ENCODE measurements at places on chromosomes 2 and 18.
A peak's percentile ranks its signal among the peaks of the same experiment; 100 is the strongest.

GRCh38 chr2:106059416-106060065 is 134.6 kb downstream of the UXS1 start:
- DNase-seq = no peak

DNA sequence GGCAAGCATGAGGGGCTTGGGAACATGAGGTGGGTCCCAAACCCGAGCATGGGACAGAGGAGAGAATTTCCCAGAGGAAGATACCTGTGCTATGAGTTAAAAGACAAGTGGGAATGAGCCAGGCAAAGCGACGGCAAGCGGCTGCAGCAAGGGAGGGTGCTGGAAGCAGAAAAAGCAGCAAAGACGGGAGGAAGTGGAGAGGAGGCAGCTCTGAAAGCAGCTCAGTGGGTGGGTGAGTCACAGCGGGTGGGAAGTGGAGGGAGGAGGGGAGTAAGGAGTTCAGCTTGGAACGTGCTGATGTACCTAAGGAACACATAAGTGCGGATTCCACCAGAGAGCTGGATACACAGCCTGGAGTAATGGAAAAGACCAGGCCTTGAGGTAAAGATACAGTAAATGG is 41.4 kb downstream of the THUMPD2 start:
- no peak for DNase-seq

DNA sequence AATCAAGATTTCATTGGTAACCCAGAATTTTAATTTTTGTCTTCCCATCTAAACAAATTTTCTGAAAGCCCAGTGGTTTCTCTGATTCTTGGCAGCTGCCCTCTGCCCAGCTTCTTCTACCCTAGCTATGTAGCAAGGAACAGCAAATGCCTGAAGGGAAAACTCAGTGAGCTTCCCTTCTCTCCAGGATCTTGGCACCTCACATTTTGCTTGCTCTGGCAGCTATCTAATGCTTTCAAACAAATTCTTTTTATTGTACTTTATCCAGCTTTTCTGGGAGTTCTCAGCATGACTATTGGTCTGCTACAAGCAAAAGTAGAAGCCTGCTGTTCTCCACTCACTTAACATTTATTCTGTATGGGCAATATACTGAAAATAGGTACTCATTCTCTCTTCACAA is 18.3 kb upstream of the GFPT1 start:
- no peak for DNase-seq

GRCh38 chr2:174338147-174338605 is 3.4 kb downstream of the SP9 start:
- DNase-seq = no peak

GRCh38 chr2:208556983-208557484 is 150.4 kb downstream of the PTH2R start:
- peak; percentile 48 for DNase-seq

GRCh38 chr2:33785201-33786106 is 186.4 kb upstream of the FAM98A start:
- DNase-seq = no peak

DNA sequence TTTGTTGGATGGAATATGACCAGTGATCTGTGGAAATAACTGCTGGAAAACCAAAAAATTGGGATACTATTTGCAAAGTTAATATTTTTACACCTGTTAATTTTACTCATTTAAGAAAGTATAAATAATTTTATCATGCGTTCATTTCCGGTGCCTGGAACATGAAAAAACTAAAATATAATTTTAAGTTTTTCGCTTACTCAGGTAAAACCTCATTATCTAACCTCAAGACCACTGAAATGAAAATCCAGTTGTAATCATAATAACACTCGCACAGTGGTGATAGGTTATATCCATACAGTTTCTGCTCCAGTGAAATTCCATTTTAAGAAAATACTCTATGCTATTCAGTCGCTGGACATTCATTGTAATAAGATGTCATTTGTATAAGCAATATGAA is 517.9 kb downstream of the DPP10 start:
- DNase-seq = no peak

Measured in COR-L47 (cell line).